ENCODE measurements at places on chromosomes 12 and 14.

GRCh38 chr14:70885343-70886022 is 21.8 kb upstream of the PCNX1 start:
- DNase-seq, result no peak

DNA sequence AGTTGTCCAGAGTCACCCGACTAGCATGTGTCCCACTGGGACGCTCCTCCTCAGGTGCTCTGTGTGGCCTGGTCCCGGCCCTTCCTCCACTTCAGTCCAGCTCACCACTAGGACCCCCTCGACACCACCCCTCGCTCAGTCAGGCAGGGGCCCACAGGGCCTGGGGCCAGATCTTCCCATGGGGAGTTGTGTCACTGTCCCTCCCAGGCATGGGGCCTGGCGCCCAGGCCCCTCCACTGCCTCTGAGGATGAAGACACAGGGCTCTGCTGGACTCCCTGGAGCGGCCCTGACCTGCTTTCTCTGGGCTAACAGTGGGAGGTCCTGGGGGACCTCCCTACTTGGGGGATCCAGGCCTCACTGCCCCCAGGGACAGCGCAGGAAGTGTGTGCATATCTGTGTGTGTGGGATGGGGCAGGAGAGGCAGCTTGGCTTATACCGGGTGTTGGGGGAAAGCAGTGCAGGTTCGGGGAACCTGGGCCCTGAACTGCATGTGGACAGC is 43.8 kb downstream of the KRT80 start:
- no peak for DNase-seq

DNA sequence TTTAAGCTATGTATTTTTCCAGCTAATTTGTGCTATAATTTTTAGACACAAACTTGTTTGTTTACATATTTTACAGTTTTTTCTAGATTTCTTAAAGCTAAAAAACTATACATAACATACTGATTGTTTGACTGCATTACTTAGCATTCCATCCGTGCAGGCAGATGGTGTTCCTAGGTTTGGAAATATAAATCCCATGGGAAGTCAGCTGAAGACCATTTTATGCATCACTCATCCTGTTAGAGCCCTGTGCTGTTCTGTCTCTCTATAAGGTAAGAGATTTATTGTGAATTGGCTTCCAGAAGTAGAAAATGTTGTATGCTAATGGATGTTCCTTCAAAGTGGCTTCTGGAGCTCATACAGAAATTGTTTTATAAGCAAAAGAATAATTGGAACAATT is 31.1 kb downstream of the RMST start:
- DNase-seq, result no peak

DNA sequence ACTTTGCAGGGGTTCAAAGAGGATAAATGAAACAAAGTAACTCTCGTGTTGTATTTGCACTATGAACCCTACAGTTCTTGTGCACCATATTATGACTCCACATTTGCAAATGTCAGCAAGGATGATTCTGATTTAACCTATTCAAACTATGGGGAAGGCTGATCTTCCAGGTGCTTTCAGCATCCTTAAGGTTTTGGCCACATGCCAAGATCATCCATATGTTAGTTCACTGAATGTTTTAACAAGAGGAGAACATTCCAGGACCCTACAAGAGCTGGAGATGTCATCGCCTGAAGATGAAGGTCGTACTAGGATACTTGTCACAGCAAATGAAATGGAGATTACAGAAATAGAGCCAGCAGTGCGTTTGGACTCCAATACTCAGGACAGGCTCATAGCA is 114.2 kb downstream of the DHRS2 start:
- no peak for DNase-seq

GRCh38 chr14:73752297-73752992 is 38.3 kb upstream of the PNMA1 start:
- DNase-seq, result no peak

GRCh38 chr12:80154261-80154660 is 54.9 kb downstream of the OTOGL start:
- DNase-seq, result no peak

DNA sequence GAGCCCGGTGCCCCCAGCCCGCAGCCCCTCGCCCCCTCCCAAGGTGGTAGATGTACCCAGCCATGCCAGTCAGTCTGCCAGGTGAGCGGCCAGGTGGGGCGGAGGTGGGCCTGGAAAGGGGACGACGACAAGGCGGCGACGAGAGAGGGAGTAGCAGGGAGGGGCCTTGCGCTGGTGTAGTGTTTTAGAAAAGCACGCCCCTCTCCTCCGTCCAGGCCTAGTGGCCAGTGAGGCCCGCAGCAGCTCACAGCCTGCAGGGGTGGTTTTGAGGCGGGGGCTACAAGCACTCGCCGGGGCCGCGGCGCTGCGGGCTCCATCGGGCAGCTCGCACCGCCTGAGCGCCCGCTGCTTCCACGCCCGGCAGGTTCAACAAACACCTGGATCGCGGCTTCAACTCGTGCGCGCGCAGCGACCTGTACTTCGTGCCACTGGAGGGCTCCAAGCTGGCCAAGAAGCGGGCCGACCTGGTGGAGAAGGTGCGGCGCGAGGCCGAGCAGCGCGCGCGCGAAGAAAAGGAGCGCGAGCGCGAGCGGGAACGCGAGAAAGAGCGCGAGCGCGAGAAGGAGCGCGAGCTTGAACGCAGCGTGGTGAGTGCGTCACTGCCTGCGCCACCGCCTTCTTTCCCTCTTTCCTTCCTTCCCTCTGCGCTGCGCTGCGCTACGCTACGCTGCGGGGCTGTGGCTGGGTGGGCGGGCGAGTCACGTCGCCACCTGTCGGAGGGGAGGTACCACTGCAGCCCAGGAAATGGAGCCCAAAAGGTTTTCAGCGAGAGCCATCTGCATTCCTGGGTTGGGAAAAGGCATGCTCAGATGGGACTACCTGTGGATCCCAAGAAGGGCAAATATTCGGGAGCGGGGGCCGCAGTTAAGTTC is 5.9 kb upstream of the RNU7-1 start:
- DNase-seq, result peak; percentile 92

DNA sequence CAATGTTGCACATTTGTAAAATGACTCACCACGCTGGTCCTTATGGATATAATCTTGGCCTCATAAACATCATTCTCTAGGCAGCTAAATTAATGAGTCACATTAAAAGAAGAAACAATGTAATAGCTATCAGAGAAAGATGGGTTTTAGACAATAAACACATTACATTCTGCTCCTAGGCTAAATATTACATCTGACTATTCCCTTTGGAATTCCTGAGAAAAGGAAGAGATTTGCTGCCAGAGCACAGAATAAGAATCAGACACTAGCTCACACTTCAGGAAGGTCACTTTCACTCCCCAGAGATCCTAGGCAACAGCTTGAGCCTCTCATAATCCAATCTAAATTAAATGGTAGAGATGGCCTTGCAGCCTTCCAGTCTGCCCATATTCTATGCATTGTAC is 218.2 kb downstream of the PTPRO start:
- DNase-seq, result no peak

DNA sequence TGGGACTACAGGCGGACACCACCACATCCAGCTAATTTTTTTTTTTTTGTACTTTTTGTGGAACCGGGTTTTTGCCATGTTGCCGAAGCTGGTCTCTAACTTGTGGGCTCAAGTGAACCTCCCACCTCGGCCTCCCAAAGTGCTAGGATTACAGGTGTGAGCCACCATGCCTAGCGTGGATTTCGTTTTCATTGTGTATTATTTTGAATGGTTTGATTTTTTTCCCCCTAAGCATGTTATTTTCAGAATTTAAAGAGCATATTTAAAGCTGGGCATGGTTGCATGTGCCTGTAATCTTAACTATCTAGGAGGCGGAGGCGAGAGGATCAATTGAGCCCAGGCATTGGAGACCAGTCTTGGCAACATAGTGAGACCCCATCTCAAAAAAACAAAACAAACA is 13.1 kb downstream of the TMEM63C start:
- DNase-seq, result no peak

Data from iPS DF 6.9 (cell line).